SIG-M5 (cell line): ENCODE measurements at places on chromosomes 13 and 19.

- DNase-seq = no peak
These were observed 1.1 kb downstream of the ARL11 start for GRCh38 chr13:49629196-49629938.

DNA sequence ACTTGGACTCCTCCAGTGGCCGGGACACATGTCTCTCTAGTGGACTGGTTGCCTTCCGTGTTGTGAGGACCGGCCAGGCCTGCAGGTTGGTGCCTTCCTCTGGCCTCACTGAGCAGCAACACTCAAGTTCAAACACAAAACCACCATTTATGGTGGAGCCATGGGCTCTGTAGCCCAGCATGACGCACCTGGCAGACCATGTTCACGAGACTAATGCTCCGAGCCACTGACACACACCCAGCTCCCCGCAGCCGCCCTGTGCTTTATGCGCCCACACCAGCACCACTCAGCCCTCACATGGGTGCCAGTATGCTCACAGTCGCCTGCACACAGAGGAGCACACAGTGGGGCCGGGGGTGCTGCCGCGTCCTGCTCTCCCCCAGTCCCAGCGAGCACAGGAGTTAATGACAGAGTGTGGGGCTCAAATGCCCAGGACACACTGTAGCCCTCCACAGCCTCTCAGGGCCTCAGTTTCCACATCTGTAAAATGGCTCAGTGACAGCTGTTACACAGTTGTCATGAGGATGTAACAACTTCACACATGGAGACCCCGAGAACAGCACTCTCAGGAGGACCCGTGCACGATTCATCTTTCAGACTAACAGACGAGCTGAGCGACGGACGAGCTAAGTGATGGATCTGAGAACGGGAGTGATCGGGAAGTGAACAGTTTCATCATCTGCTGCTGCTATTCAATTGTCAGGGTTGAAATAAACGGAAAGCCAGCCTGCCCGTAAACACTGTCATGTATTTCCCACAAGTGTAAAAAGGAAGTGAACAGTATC, 7.8 kb downstream of the GAS6 start:
- no peak for DNase-seq

DNA sequence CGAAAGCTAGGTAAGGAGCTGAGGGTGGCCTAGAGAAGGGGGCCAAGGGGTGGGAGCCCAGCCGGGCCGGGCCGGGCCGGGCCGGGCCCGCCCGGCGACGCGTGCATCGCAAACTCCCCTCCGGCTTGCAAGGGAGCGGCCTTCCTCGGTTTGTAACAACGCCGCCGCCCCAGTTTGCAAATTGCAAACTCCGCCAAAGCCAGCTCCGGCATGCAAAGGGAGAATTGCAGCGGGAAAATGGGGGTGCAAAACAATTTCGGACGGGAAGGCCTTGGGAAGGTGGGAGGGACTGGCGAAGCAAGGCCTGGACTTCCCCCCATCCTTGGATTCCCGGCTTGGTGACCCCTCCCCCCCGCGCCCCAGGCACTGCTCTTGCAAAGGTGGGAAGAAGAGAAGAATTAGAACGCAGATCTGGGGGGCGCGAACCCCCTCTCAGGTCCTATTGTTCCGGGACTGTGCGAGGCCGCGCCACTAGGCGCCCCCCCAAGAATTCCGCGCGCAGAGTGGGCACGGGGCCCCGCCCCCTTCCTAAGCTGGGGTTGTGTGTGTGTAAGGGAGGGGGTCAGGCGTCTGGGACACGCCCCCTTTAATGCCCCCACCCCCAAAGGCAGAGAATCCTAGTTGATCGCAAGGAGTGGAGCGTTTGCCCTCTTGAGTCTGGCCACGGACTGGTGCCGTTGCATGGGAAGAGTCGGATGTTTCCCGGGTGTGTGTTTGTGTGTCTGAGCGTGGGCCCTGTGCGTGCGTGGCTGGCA, 926 bp downstream of the PRR12 start:
- no peak for DNase-seq

DNA sequence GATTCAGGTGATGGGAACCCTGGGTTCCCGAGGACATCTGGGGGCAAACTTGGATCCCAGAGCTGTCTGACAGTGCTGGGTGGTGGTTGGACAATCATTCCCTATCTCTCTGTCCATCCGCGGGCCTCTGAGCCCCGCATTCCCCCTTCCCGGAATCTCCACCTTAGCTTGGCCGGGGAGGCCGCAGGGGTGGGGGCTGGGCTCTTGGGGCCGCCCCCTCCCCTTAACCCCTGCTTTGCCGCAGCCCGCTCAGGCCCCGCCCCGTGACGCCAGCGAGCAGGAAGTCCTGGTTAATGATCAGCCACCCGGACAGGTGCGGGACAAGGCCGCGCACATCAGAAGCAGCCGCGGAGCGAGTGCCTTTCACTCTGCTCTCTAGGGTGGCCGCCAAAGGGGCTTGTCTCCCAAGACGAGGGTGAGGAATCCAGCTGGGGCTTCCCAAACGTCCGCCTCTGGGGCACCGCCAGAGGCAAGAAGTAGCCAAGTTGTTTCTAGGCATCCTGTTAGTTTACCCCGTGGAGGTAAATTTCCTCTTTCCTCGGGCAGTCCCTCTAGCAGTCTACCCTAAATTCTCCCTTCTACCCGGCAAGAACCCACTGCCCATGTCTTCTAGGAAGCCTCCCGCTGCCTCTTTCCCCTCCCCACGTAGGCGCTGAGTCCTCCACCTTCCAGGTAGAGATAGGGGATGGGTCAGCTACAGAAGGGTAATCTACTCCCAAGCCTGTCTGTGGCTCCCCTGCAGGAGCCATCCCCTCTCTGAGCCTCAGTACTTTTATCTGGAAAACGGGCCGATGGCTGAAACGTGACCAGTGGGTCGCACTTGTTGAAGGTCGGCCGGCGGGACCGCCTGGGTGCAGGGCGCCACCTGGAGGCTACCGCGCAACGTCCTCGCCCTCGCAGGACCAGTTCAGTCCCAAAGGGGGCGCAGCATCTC, 3.0 kb downstream of the IRF2BP1 start:
- DNase-seq = no peak

- no peak for DNase-seq
These were observed 46.3 kb upstream of the ZNF737 start for GRCh38 chr19:20611866-20612265.

DNA sequence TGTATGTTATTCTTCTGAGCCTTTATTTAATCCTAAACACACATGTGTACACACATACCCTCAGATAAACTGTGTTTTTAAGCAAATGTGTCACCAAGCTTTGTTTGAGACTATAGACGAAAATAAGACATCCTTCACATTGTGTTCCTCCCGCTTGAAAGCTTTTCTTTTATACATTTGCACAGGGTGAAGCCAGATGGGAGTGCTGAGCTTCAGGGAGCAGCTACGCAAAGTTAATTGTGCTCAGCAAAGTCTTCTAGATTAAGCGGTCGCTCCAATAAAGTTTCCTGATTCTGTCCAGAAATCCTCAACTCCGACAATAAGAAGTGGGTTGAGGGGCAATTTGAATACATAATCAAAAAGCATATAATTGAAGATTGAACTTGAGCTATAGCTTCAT, 117.2 kb upstream of the ARGLU1 start:
- no peak for DNase-seq

- no peak for DNase-seq
These were observed 8.1 kb downstream of the CEBPA start for GRCh38 chr19:33294058-33294798.

GRCh38 chr13:109779074-109779473, 7.3 kb downstream of the IRS2 start:
- DNase-seq = no peak

DNA sequence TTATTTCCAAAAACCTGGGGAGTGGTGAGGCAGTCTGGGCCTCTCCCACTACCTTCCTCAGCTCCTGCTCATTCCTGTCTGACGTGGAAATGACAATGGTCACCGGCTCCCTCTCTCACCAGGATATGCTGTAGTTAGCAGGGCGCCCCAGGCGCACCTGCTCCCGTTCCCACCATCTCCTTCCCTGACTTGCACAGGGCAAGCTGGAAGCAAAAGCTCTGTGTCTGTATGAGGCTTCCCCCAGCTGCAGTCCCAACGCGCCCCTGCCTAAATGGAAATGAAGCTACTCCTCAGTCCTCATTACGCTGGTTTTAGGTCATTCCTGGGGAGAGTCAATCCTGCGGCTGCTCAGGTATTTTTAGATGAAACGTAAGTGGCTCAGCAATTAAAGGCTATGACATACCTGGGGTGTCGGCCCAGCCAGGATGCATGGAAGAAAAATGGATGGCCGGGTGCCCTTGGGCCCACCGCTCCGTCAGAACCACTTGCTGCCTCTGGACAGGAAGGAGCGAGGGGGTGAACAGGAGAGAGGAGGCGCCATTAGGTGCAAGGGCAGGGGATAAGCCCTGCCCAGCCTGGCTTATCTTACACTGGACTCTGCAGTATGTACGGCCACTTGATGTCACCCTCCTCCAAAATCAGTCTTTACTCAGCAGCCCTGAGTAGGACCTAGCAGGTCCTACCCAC, 32.4 kb downstream of the DHRS12 start:
- no peak for DNase-seq

GRCh38 chr19:8731428-8732169, 10.2 kb downstream of the OR2Z1 start:
- no peak for DNase-seq

GRCh38 chr19:2186071-2186846, 22.5 kb downstream of the DOT1L start:
- no peak for DNase-seq

GRCh38 chr13:43428545-43429296, 358.1 kb downstream of the ENOX1 start:
- DNase-seq = no peak

GRCh38 chr19:51541458-51542357, 10.2 kb upstream of the SIGLEC6 start:
- no peak for DNase-seq

DNA sequence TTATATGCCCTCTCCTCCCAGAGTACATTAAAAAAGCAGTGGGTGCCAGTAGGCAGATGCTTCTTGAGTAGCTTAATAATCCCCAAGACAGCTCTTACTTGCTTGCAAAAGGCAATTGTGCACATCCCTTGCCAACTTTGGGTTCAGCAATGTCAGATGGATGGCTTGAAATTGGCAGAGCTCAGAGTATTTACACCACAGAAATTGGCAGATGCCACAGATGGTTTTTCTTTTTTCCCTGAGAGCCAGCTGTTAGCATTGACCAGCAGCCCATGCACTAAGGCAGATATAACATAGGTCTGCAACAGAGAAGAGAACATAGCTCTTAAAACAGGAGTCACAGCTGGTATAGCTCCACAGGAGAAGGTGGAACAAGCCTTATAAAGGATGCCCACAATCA, 18.4 kb upstream of the RNASEH2B start:
- DNase-seq = no peak

GRCh38 chr19:3084943-3085342, 9.2 kb upstream of the GNA11 start:
- no peak for DNase-seq

- DNase-seq = no peak
These were observed 1575.5 kb upstream of the SPRY2 start for GRCh38 chr13:81916461-81916860.

- DNase-seq = peak; percentile 53
These were observed at the start of gene IL4I1 for GRCh38 chr19:49896863-49897621. TSS of gene IL4I1 (minus strand) at chr19:49896887. CDS start at chr19:49896160, 727 bp downstream.

DNA sequence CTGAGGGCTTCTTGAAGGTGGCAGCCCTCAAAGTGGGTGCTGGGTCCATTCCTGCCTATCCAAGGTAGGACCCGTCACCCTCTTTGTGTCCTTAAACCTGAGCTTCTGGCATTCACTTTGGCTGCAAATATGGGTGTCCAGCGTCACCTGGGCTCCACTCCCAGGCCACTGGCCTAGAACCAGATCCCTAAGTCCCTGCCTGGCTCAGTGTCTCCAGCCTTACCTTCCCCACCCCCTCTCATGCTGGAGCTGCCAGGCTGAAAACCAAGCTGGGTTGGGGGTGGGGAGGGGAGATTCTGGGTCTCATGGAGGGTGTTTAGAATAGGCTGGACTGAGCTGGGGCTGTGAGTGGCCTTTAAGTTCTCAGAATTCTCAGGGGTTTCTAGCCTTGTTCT, 12.4 kb downstream of the PDE4A start:
- no peak for DNase-seq

DNA sequence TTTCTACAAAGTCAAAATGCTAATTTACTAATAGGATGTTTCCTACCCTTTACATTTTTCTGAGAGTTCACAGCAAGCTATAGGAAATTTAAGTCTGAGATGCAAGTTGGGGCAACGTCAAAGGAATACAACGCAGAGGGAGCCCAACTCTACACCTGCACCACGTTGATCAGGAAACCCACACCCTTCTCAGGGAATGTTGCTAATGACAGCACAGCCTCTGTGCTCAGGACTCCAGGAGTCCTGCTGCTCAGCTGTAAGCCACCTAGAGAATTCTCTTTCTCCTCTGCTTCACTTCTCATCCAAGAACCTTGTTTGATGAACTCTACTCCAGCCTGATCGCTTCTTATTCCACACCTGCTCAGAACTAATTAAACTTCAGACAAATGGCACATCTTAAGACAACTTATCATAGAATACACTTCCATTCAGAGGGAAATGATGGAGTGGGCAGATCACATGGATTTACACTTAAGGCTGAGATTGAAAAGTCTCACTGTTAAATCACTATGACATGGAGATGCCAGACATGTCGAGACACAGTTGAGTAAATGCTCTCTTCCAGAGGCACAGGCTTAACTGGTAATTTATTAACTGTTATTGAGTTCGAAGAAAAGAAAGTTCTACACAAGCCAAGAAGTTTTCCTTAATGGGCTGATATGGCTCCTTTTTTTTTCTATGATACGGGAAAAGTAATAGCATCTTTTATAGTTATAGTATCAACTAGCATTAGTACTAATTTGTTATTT, 811.6 kb upstream of the ARGLU1 start:
- DNase-seq = no peak

DNA sequence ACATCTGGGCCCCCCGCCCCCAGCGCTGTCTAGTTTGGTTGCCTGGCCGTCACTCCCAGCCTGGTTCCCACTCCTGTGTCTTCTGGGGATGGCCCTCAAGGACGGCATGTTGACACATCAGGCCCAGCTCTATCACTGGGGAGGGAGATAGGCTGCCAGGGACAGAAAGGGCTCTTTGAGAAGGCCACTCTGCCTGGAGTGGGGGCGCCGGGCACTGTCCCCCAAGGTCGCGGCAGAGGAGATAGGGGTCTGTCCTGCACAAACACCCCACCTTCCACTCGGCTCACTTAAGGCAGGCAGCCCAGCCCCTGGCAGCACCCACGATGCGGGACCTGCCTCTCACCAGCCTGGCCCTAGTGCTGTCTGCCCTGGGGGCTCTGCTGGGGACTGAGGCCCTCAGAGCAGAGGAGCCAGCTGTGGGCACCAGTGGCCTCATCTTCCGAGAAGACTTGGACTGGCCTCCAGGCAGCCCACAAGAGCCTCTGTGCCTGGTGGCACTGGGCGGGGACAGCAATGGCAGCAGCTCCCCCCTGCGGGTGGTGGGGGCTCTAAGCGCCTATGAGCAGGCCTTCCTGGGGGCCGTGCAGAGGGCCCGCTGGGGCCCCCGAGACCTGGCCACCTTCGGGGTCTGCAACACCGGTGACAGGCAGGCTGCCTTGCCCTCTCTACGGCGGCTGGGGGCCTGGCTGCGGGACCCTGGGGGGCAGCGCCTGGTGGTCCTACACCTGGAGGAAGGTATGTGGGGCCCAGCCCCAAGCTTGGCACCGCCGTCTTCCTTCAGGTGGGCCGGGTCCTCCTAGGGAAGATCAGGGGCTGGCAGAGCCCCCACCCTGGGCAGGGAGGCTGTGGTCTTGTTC, at the start of gene AMH:
AMH (plus strand) TSS at position 314 of the 857 bp plus-strand sequence; CDS start at position 324, 10 bp downstream.
- no peak for DNase-seq
